ENCODE measurements at places on chromosomes 5 and 9.

GRCh38 chr5:134530301-134531077 lies 5.0 kb downstream of the JADE2 start:
- DNase-seq = no peak

DNA sequence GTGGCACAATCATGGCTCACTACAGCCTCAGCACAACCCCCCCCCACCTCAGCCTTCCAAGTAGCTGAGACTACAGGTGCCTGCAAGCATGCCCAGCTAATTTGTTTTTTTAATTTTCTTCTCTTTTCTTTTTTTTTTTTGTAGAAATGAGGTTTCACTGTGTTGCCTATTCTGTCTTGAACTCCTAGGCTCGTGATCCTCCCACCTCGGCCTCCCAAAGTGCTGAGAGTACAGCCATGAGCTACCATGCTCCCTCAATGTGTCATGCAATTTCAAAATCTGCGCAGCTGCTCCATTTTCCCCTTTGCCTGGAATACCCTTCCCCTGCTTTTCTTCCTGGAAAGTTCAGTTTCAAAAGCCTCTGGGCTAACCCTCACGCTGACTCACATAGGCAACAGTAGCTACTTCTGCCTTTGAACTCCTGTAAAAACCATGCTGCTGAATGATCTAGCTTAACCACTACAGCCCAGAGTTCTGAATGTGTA lies 71.0 kb upstream of the IL7R start:
- no peak for DNase-seq

DNA sequence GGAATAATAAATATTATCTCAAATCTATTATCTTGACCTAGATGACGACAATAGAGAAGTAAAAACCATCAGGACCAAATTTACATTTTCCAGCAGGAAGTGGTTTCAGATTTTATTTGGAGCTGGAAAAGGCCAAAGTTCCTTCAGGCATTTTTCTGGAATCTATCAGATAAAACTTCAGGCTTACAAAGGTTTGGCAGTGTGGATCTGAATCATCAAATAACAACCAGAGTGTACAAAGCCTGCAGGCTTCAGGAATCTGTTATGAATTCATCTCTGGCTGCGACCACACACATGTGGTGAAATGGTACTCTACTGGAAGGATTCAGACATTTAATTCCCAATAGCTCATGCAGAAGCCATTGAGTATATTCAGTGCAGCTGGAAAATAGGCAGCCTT lies 726.4 kb upstream of the GRAMD2B start:
- DNase-seq = no peak

DNA sequence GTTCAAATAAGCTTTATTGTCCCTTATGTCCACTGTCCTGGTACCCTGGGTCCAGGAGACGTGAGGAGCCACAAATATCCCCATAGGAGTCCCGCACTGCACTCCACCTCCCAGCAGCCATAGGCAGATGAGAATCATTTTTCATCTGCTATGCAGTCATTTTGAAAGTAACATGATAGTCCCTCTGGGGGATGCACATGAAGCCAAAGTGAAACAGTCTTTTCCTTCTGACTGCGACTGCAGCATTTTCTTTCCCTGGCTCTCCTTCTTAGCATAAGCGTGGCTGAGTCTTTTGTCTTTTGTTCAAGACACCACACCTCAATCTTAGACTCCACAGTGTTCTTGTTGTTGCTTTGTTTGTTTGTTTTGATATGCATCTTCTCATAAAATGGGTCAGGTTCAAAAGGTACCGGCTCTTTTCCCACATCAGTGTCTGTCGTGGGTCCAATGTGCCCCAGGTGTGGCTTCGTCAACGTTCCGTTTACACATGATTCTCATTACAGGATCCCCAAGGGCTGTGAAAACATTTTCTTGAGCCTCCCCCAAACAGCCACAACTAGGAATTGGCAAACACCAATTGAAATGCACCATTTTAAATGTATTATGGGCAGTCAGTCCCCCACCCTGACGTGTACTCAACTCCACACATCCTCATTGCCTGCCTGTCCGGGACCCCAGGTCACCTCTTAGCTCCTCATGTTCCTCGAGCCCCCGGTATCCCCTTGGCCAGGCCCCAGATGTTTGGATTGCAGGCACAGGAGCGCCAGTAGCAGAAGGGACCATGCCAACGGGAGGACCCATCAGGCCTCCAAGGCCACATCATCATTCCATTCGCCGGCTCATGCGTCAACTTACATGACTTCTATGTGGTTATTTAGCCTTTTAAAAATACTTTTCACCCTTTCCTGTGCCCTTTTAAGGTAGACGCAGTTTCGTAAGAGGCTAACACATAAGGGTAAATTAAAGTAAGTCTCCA lies 237.8 kb upstream of the DAPK1 start:
- DNase-seq = no peak

- DNase-seq = no peak
Measured at GRCh38 chr5:129496421-129496820, 36.3 kb downstream of the ADAMTS19 start.

- DNase-seq = no peak
Measured at GRCh38 chr5:178471711-178472110, 118.5 kb downstream of the COL23A1 start.

DNA sequence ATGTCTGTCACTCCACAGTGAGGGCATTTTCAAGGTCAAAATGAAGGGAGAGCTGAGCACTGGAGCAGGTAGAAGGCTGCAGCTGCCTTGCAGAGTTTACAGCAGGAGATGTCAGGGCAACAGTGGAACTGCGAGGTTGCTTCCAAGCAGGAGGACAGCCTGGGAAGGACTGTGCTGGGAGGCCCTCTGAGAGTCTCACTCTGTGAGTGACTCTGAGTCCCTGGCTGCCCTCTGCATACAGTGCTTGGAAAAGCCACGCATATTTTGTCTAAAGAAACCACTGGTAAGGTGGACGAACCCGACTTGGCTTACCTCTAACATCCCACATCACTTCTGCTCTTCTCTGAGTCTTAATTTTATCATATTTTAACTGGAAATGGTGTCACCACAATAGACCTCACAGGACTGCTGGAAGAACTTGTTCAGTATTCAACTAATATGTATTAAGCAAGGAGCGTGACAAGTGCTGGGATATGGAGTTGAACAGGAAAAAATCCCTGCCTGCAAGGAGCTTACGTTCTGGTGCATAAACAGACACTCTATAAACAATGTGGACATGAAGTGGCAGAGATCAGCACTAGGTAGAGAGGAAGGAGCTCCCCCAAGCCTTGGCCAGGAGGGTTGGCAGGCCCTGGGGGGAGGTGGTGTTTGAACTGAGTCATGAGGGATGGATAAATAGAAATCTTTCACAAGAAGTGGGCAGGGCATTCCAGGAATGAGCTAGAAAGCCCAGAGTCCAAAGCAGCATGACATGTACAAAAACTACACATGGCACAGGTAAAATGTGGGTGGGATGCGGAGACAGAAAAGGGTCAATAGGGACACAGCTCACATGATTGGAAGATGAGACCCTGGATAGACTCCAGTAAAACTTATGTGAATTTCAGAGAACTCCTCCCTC lies 64.0 kb upstream of the FOXE1 start:
- DNase-seq = no peak

GRCh38 chr5:173451031-173451430 lies 122.8 kb upstream of the STC2 start:
- no peak for DNase-seq

- DNase-seq = no peak
Measured at GRCh38 chr5:96743805-96744204, 63.9 kb downstream of the ERAP1 start.

DNA sequence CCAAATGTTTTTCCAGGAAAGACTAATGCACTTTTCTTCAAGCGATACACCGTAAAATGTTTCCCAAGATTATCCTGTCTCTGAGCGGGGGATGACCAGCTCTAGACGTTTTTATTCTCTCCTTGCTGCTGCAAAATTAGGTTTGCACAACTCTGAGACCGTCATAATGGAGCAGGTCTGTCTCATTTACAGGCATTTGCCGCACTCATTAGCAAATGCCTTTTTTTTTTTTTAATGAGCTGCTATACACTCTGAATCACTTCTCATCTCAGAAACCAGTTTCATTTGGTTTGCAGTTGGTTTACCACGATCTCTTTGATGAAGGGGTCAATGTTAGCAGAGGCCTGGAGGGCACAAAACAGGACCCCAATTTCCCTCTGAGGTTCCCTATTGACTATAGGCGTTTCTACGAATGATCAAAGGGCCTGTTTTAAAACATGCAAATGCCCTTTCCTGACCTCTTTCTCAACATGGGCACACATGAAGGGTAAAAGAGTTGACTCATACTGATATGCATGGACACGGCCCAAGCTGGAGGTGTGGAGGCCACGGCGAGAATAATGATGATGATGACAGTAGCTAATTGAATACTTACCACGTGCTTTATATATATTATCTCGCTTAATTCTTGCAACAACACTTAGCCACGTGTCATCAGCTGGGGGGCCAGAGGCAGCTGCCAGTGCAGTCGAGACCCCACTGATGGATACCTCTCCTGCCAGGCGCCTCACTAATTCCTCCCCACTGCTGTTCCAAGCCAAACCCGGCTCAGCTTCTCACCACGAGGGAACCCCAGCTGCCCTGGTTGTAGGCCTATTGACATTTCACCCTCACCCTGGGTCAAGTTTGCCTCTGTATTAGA lies 89.9 kb upstream of the PTCH1 start:
- no peak for DNase-seq

- no peak for DNase-seq
Measured at GRCh38 chr9:95509851-95510708, 6.7 kb downstream of the PTCH1 start.

- no peak for DNase-seq
Measured at GRCh38 chr5:119105971-119106370, 35.1 kb downstream of the DMXL1 start.

GRCh38 chr5:104431981-104432380 lies 869.4 kb upstream of the NUDT12 start:
- no peak for DNase-seq

GRCh38 chr5:111472579-111472978 lies 39.8 kb downstream of the STARD4 start:
- no peak for DNase-seq

DNA sequence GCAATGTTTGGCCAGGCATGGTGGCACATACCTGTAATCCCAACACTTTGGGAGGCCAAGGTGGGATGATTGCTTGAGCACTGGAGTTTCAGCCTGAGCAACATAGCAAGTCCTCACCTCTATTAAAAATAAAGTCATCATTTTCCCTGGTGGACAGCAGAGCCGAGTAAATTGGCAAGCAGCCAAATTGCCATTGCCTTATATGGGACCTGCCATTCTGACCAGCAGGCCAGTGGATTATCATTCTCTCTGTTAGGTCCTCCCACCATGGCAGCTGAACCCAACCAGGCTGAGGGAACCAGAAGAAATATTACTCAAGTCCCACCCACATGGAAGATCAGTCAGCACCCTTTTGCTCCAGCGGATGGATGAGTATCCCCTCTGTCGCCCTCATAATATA lies 1829.9 kb downstream of the EFNA5 start:
- DNase-seq = no peak

DNA sequence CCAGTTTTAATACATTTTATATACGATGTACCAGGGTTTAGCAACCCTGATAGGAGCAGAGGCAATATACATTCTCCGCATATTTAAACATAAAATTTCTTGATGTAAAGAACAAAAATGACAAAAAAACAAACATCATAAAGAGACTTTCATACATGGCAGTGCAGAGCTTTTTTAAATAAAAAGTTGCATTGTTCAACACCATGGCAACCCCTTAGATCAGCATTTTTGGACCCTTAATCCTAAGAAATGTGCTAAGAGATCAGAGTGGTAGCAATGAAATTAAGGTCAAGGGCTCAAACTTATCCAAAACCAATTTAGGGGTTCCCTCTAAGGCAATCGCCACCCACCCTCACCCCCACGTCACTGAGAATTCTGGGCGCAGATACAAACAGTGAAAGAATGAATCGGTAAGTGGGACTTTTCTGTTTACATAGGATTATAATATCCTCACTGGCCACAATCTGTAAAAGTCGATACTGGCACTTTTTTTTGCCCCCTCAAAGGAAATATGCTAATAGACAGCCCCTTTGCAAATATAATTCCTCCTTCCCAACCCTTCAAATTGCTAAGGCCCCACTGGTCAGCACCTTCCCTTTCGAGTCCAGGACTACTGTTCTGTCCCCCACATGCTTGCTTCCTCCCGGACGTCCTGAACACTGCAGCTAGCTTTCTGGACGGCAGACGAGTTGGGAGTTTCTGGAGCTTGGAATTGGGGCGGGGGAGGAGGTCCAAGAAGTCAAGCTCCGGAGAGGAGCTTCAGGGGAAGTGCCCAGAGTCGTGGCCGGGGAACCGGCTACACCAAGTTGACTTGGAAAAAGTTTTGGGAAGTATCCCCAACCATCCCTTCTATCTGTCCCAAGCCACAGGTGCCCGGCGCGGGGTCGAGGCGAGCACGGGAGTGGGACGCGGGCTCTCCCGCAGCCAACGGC lies 2.2 kb downstream of the GAS1 start:
- no peak for DNase-seq

DNA sequence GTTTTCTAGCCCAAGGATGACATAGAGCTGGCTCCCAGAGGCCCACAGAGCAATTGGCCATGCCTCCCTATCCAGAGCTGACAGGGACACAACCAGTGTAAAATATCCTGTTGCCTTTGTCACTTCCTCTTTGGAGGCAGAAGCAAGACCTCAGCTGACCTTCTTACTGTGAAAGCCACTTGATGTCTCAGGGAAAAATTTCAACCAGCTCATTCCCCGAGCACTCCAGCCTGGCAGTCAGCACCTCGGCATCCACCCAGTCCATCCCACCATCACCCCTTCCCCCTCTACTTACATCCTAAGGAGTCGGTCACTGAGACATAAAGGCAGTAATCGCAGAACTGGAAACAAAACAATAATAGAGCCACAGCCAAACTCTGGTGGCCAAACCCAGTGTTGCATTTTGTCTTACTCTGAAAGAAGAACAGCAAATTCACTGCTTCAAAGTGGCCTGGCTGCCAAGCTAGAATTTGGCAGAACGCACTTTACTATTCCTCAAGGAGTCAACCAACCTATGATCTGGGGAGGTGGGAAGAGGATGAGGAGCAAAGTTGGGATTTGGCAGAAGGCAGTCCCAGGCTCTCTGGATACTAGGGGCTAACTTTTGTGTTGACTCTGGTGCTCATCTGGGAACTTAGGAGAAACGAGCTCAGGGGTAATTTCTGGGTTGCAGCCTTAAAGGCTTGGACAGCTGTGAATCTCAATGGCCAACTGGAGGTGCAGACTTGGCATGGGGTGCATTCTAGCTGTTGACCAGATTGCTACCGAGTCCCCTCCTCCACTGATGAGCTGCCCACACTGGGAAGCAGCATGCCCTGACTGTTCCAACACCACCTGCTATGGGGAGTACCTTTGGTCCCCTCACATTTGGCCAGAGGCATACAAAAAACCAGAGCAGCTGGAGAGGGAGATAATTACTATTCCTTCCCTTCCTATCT lies 13.6 kb downstream of the NIPAL4 start:
- no peak for DNase-seq

GRCh38 chr9:2576631-2577030 lies 45.0 kb upstream of the VLDLR start:
- no peak for DNase-seq

GRCh38 chr5:62473209-62473608 lies 60.6 kb downstream of the IPO11 start:
- no peak for DNase-seq

DNA sequence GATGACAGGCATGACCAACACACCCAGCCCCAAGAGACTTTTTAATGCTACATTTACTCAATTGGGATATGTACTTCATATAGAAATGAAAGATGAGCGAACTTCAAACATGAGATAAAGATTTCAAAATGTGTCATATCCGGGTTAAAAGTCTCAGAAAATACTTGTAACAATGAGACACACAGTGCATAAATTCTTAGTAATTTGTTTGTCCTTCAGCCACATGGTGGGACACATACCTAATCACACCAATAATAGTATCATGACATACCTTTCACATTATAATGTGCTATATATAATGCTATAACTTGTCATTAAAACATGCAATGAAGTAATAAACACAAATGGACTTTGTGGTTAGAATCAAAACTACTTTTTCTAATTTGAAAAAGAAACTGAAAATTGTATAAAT lies 204.7 kb upstream of the RFX3 start:
- no peak for DNase-seq
